ENCODE measurements at places on chromosomes 1 and 21.

DNA sequence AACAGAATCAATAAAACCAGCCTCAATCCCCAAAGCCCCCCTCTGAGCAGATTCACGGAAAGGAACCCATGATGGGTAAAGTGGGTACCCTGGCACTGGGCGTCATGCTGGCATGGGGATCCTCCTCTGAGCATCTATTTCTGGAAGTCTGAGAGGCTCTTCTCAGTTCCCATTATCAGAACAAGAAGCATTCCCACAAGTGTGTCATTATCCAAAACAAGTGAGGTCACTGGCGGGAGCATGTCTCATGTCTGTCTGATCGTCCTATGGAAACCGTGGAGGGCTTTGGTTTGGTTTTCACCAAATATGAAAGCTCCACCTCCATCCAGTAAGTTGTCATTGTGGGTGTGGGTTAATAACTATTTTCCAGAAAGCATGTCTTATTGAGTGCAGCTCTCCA lies 70.7 kb downstream of the PGM1 start:
- no peak for DNase-seq

- DNase-seq = no peak
Measured at GRCh38 chr1:110872745-110873720, at the start of gene CD53. TSS of gene CD53 (plus strand) at chr1:110873148. CDS start at chr1:110891409, 18,261 bp downstream.

- DNase-seq = no peak
Measured at GRCh38 chr1:112579801-112580510, 39.0 kb downstream of the ST7L start.

DNA sequence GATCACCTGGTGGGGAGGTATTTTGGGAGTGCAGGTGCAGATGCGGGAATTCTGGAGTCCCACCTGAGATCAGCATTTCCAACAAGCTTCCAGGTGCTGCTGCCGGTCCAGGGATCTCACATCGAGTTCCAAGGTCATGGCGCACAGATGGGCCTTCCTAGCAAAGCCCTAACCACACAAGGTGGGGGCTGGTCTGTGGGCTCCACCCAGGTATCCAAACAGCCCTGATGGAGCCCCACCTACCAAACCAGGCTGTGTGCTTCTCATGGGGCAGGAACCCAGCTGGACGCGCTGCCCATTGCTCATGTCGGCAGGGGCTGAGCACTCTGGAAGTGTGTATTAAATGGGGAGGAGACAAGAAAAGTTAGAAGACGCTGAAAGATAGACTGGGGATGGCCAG lies 35.0 kb upstream of the TMEM51 start:
- no peak for DNase-seq

DNA sequence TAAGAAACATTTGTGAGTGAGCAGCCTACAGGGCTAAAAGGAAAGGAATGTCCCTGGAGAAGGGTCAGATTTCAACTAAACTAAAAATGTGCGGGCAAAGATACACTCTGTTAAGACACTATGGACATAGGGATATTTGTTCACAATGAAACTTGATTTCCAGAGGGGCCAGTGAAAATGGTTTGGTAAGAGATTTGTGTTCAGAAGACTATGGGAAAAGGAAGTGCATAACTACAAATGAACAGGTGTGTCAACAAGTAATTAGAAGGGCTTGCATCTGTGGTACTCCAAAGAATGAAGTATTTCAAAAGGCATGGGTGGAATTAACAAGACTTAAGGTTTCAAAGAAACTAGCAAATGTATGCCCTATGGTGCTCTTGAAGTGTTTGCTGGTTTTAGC lies 60.4 kb downstream of the NME7 start:
- peak; percentile 83 for DNase-seq

GRCh38 chr1:239388578-239388977 lies 2.2 kb downstream of the CHRM3 start:
- no peak for DNase-seq

DNA sequence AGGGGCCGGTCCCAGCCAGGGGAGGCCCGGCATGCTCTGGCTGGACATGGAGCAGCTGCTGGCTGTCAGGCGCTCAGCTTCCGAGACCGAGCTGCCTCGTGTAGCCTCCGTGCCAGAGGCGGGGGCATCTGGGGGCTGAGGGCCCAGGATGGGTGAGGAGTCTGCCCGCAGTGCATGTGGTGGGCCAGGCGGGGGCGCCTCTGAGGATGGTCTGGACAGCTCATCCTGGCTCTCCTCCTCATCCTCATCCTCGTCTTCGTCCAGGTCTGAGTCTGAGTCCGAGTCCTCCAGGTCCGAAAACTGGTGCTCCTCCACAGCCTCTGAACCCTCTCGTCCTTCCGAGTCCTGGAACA lies 28.9 kb upstream of the EDN2 start:
- no peak for DNase-seq

GRCh38 chr21:41321211-41321907 lies 4.8 kb downstream of the FAM3B start:
- peak; percentile 40 for DNase-seq

GRCh38 chr1:190084552-190084951 lies 393.1 kb downstream of the BRINP3 start:
- DNase-seq = no peak

DNA sequence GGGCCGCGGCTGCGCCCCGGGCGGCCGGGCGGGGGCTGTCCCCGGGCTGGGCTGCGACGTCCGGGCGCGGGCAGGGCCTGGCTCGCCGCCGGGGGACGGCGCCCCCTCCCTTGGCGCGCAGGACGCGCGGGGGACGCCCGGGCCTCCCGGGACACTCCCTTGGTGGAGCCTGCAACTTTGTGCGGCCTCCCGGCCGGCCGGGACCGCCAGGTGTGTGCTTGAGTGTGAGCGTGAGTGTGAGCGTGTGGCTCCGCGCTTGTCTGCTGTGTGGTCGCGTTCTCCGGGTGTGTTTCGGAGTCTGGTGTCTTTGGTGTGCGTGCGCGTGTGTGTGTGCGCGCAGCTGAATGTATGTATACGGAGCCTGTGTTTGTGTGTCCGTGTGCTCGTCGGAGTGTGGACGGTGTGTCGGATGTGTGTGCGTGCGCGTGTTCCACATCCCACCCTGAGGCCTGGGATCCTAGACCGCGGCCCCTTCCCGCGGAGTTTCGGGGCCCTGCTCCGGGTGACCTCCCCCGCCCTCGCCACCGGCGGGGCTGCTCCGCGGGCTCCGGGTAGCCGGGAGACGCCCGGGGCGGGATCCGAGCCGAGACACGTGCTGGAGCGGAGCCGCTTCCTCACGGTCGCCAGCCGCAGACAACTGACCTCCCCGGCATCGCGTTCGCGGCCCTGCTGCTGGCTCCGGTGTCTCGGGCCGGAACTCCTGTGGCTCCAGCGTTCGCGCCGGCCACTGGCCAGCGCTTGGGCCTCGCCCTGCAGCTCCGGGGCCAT lies 1.7 kb downstream of the PTPRU start:
- no peak for DNase-seq

GRCh38 chr1:40886318-40887011 lies 24.3 kb upstream of the CITED4 start:
- DNase-seq = no peak

GRCh38 chr21:25813917-25814316 lies 79.1 kb downstream of the GABPA start:
- no peak for DNase-seq

DNA sequence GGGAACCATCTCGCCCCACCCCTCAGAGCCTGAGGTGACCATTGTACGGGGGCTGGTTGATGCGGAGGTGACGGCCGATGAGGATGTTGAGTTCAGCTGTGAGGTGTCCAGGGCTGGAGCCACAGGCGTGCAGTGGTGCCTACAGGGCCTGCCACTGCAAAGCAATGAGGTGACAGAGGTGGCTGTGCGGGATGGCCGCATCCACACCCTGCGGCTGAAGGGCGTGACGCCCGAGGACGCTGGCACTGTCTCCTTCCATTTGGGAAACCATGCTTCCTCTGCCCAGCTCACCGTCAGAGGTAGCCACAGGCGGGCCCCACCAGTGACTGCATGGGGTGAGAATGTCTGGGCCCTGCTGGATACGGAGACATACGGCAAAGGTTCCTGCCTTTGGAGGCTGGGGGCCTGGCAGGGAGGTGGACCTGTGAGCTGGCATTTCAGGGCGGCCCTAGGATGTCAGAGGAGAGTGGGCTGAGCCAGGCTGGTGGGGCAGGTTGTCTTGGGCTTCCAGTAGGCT lies 98.5 kb downstream of the TRIM11 start:
- DNase-seq = no peak

DNA sequence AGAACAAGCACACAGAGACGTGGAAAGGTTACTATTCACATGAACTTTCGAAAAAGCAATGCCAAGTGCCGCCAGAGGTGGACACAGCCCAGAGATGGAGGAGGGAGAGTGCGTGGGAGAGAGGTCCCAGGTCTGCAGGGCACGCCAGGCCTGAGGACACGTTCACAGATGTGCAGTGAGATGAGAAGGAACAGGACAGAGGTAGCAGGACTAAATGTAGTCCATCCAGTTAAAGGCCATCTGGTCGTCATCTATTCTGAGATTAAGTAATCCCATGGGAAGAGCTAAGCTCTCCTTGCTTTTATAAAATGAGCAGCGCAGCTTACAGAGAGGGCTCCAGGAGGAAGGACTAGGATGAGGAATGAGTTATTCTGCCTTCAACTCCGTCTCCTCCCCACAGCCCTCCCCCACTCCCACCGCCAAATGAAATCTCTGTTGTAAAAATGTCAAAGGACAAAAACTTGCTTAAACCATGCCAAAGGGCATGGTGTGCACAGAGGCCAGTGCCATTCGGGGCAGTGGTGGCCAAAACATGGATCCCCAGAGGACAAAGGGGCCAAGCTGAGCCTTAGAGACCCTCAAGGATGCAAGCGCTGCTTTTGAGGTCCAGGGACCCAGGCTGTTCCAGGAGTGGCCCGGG lies 85.4 kb upstream of the SLC25A33 start:
- DNase-seq = no peak

DNA sequence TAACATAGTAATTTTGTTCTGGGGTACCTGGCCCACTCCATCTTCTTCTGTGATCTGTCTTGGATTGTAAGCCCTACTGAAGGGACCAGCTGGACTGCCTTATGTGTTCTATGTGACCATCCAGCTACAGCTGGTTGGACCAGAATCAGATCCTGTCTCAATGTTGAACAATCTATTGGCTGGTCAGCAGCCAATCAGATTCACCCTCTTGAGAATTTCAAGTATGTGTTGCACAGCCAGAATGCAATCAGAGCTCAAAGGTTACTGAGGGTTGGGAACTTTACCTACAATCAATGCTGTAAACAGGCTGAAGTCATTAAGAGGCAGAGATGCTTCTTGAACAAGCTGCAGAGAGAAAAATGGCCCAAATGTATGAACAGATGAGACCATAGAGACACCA lies 61.9 kb downstream of the KCNC4 start:
- DNase-seq = no peak

GRCh38 chr1:225825607-225826007 lies 15.7 kb downstream of the EPHX1 start:
- no peak for DNase-seq

DNA sequence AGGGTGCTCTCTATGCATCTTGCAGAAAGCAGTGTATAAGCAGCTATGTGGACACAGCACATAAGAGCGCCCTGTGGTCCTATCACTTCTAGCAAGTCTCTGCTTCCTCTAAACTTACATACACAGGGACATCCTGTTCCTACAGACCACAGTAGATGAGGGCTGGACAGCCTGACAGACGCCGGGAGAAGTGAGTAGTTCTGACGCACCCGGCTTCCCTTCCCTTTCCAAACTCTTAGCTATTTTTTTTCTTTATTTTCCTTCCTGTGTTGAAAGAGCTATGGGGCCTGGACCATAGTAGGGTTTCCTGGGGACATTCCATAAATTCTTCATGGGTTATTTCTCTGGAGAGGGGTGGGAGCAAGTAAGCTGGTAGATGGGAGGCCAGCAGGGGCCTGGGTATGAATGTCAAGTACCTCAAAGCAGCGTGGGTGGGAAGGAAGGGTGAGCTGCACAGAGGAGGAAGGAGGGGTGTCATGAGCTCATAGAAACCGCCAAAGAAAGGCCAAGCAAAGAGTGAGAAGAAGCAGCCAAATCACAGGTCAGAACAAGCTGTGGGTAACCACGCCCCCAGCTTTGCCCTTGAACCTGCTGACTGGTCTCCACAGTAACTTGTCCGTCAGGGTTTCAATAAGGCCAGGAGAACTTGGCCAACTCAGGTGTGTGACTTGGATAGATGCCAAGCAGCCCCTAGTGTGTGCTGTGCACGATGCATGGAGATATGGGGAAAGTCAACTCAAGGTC lies 36.6 kb downstream of the PLXNA2 start:
- no peak for DNase-seq

DNA sequence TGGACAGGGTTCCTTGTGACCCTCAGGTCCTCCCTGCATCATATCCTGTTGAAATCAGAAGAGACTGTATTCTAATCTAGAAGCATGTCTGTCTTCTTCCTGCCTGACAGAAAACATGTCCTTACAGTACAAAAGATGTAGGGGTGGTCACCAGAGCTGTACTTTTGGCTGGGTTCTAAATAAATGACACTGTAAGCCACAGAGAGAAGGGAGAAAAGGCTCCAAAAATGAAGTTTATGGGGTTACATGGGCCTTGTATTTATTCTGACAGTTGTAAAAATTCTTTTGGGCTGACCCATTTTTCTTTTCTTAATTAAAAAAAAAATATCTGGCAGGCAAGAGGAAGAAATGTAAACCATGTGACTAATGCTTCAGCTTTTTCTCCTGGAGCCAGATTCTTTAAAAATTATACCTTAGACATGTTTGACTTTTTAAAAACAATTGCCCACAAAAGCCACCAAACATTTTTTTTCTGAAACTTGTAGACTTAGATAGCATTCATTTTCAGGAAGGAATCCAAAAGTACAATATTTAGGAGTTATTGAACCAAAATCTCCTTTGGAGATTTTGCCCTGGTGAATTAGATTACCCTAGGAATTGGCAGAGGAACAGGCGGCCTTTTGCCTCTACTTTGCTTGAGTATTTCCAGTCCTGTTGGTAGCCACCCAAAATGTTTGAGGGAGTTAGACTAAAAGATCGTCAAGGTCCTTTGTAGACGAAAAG lies 17.1 kb downstream of the RGL1 start:
- no peak for DNase-seq

GRCh38 chr1:212651521-212651920 lies 43.0 kb downstream of the ATF3 start:
- no peak for DNase-seq

- no peak for DNase-seq
Measured at GRCh38 chr1:66309006-66309741, 224.8 kb upstream of the SGIP1 start.

DNA sequence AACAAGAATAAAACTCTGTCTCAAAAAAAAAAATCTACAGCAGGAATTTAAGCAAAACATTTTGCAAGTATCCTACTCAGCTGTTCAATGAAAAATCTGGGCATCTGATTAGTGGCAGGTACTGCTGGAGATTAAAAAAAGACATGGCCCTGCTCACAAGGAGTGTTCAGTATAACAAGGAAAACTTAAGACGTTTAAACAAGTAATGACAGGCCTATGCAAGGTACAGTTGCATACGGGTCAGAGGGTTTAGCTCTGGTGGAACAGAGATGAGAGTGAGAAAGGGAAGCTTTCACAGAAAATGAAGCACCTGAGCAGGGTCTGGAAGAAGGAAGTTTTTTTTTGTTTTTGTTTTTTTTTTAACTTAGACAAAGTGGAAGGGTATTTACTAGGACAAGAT lies 23.0 kb downstream of the SNRNP40 start:
- no peak for DNase-seq

- DNase-seq = no peak
Measured at GRCh38 chr1:116777831-116778830, 23.9 kb downstream of the CD2 start.

GRCh38 chr1:198681831-198682759 lies 43.3 kb downstream of the PTPRC start:
- DNase-seq = peak; percentile 74

Measured in NCI-H1436 treated with DMSO at 0.1 percent for 48 hours (cell line).